Stimulated activated CD8-positive, alpha-beta memory T cell treated with anti-CD3 and anti-CD28 coated beads, Interleukin-4, amount 100 ng/mL, for 24 hours (primary cell): ENCODE measurements at places on chromosomes 4 and X.

DNA sequence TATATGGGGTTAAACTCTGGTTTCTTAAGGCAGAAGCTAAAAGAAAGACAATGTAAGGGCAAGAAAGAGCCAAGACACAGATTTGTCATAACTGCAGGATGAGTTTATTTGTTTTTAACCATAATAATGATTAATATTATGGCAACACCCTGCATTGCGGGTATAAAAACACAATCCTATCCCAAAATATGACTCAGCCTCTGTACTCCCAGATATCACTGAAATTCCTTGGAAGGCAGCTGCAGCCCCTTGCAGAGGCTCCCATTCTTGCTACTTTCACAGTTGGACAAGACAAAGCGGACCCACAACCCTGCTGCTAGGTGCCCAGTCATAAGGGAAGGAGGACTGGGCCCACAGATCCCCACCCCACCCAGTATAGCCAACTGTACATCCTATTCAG is 20.4 kb upstream of the FGF16 start:
- DNase-seq: no peak

GRCh38 chr4:145523117-145523516 is 41.5 kb downstream of the SMAD1 start:
- DNase-seq: no peak

GRCh38 chr4:8146157-8146556 is 12.5 kb downstream of the ABLIM2 start:
- no peak for DNase-seq

DNA sequence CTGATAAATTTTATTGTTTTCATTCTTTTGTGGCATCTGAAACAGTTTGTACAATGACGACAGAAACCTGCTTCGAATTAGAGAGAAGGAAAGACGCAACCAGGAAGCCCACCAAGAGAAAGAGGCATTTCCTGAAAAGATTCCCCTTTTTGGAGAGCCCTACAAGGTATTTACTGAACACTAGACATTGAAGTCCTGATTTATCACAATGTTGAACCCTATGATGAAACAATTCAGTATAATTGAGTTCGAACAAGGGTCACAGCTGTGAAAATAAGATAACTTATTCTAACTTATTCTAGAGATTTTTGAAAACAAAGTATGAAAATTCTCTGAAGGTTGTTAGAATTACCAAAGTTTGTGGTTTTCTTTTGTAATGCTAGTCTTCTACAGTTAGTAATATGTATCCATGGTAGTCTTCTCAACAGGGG is 111.3 kb downstream of the AFF1 start:
- DNase-seq: no peak
